ENCODE measurements at places on chromosomes 5 and 9. TPM values are rescaled to one million over a fixed set of nuclear protein-coding genes. Genes with fewer than 3 reads are reported as not detected.

Gene IRX4
- total RNA-seq, result not detected

Gene GHR
- total RNA-seq, result 1.8 TPM

GRCh38 chr5:135154197-135154596 lies 120.2 kb upstream of the PITX1 start:
- peaks cover 11% of the 10 kb centered on the region for H3K4me1 ChIP-seq
- H3K4me3 ChIP-seq, result no peak overlapping the region
- H3K36me3 ChIP-seq, result peaks cover 8% of the 10 kb centered on the region
- no peak overlapping the region for H3K27ac ChIP-seq
- peak; percentile 22 for DNase-seq
- peaks cover 13% of the 10 kb centered on the region for H3K27me3 ChIP-seq

DNA sequence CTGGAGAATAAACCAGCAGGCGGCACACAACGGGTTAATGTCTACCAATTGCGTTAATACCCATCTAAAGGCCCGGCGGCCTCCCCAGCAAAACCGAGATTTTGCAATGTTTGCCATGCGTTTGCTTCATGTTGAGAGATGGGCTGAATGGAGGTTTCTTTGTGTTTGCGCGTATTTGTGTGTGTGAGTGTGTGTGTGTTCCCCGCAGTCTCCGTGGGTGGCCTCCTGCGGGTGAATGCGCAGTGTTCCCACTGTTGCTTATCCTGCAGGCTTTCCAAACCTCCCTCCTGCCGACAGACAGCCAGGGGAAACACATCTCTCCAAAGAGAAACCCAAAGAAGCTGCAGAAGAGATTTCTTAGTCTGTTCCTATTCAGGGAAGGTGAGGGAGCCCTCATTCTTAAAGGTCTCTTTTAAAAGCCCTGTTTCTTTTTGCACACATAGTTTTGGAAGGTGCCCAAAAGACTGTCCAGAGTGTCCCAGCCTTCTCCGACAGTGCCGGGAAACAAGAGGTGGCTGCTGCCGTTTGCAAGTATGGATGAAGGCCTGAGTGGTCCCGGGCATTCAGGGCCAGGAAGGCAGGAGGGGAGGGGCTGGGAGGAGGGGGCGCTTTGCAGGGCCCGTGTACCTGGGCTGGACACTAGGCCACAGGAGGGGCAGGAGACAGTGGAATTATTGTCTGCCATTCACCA lies 103.8 kb upstream of the ERCC6L2 start:
- no peak overlapping the region for H3K4me3 ChIP-seq
- DNase-seq, result no peak
- no peaks in the 10 kb centered on the region for H3K4me1 ChIP-seq
- H3K27me3 ChIP-seq, result peaks cover 20% of the 10 kb centered on the region
- no peak overlapping the region for H3K27ac ChIP-seq

Gene BNC2
- 19.1 TPM for total RNA-seq

GRCh38 chr5:117245130-117245529 lies 670.5 kb upstream of the SEMA6A start:
- no peaks in the 10 kb centered on the region for H3K27me3 ChIP-seq
- H3K4me3 ChIP-seq, result no peak overlapping the region
- DNase-seq, result no peak
- no peaks in the 10 kb centered on the region for H3K4me1 ChIP-seq
- no peaks in the 10 kb centered on the region for H3K36me3 ChIP-seq

Gene WNT8A
- total RNA-seq, result not detected

- peaks cover 26% of the 10 kb centered on the region for H3K4me1 ChIP-seq
- H3K27ac ChIP-seq, result no peak overlapping the region
- H3K27me3 ChIP-seq, result no peaks in the 10 kb centered on the region
- H3K36me3 ChIP-seq, result peaks cover 7% of the 10 kb centered on the region
- H3K4me3 ChIP-seq, result no peak overlapping the region
- DNase-seq, result no peak
These were observed 180.6 kb upstream of the PAPPA start for GRCh38 chr9:115972843-115973595.

- peaks cover 64% of the 10 kb centered on the region for H3K4me1 ChIP-seq
- peak overlapping the region; percentile 94 for H3K4me3 ChIP-seq
- peak; percentile 78 for DNase-seq
- peaks cover 21% of the 10 kb centered on the region for H3K36me3 ChIP-seq
These were observed 2.0 kb downstream of the PDLIM7 start for GRCh38 chr5:177495243-177496060.

Gene OR2V1
- not detected for total RNA-seq

Gene CIZ1
- 168 TPM for total RNA-seq

- no peak for DNase-seq
- no peaks in the 10 kb centered on the region for H3K4me1 ChIP-seq
- no peak overlapping the region for H3K27ac ChIP-seq
- no peaks in the 10 kb centered on the region for H3K36me3 ChIP-seq
- peaks cover 2% of the 10 kb centered on the region for H3K27me3 ChIP-seq
These were observed 32.7 kb upstream of the SLCO6A1 start for GRCh38 chr5:102531506-102531905.

Gene ANGPTL2
- 15.0 TPM for total RNA-seq

DNA sequence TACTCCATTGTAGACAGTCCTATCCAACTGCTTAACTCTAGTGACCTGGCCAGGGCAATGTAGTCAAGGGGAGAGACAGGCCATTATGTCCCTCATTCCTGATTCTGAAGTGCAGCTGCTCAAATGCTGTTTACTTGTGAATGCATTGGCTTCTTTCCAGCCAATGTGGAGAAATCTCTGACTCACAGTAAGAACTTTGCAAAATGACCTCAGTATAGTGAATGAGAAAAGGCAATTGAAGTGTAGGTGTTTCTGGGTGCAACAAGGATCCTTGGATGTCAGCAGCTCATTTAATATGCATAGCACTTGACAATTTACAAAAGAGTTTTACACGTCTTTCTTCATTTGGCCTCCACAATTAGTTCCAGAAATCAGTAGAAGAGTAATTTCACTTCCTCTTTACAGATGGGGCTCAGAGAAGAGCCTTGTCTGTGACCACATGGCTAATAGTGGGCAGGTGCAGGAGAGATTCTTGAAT lies 367.2 kb downstream of the OSTF1 start:
- no peak for DNase-seq
- H3K36me3 ChIP-seq, result no peaks in the 10 kb centered on the region
- no peaks in the 10 kb centered on the region for H3K27me3 ChIP-seq
- no peak overlapping the region for H3K27ac ChIP-seq
- no peaks in the 10 kb centered on the region for H3K4me1 ChIP-seq

Gene TSLP
- total RNA-seq, result not detected

- H3K4me1 ChIP-seq, result no peaks in the 10 kb centered on the region
- H3K27ac ChIP-seq, result no peak overlapping the region
- H3K36me3 ChIP-seq, result no peaks in the 10 kb centered on the region
- H3K4me3 ChIP-seq, result no peak overlapping the region
- no peaks in the 10 kb centered on the region for H3K27me3 ChIP-seq
- DNase-seq, result peak; percentile 35
These were observed 46.0 kb downstream of the CRB2 start for GRCh38 chr9:123401879-123402513.

Gene WDR31
- total RNA-seq, result 1.8 TPM

GRCh38 chr5:150001660-150002486 lies 1.3 kb downstream of the HMGXB3 start:
- peaks cover 50% of the 10 kb centered on the region for H3K4me1 ChIP-seq
- H3K27ac ChIP-seq, result peak overlapping the region; percentile 95
- H3K27me3 ChIP-seq, result peaks cover 2% of the 10 kb centered on the region
- H3K4me3 ChIP-seq, result peak overlapping the region; percentile 88
- DNase-seq, result peak; percentile 57

Gene SLC26A2
- 9.8 TPM for total RNA-seq

Gene BASP1
- total RNA-seq, result 149 TPM

- peak overlapping the region; percentile 98 for H3K27ac ChIP-seq
- H3K4me3 ChIP-seq, result peak overlapping the region; percentile 97
- peaks cover 6% of the 10 kb centered on the region for H3K27me3 ChIP-seq
- peaks cover 9% of the 10 kb centered on the region for H3K36me3 ChIP-seq
- peaks cover 29% of the 10 kb centered on the region for H3K4me1 ChIP-seq
- DNase-seq, result no peak
These were observed 527 bp upstream of the SREK1 start for GRCh38 chr5:66143473-66144073.

- peaks cover 23% of the 10 kb centered on the region for H3K36me3 ChIP-seq
- peaks cover 29% of the 10 kb centered on the region for H3K4me1 ChIP-seq
- H3K27me3 ChIP-seq, result no peaks in the 10 kb centered on the region
These were observed 698 bp upstream of the SEC24A start for GRCh38 chr5:134647750-134648424.

DNA sequence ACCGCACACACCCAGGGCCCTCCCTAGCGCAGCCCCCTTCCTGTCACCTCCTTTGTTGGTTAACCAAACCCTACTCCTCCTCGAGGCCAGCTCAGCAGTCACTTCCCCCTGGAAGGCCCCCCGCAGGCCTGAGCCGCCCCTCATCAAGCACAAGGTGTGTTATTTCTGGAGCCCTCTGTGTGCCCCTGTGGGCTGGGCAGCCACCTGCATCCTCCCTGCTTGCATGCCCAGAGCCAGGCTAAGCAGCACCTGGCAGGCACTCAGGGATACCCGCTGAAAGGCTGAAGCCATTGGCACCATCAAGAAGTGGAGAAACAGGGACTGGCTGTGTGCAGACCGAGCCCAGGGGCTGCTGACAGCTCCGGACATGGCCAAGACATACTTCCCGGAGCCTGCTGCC lies 121.8 kb downstream of the ZNF354C start:
- H3K36me3 ChIP-seq, result peaks cover 27% of the 10 kb centered on the region
- peaks cover 2% of the 10 kb centered on the region for H3K27me3 ChIP-seq
- no peak overlapping the region for H3K4me3 ChIP-seq
- no peak overlapping the region for H3K27ac ChIP-seq

DNA sequence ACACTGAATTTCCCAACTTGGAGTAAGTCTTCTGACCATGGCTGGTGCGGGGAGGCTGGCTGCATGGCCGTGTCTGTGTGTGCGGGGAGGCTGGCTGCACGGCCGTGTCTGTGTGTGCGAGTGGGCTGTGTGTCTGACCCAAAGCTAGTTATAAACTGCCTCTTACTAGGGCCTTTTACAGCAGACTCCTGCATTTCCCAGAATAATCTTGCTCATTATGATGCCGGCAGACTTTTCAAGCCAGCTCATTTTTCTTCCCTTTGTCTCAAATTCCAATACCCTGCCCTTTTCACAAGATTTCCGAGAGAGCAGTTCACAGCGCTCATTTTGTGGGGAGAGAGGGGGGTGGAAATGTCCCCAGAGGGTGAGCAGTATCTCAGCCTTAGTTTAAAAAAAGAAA lies 470.7 kb upstream of the BRINP1 start:
- no peaks in the 10 kb centered on the region for H3K4me1 ChIP-seq
- DNase-seq, result no peak
- H3K27ac ChIP-seq, result no peak overlapping the region
- no peak overlapping the region for H3K4me3 ChIP-seq

DNA sequence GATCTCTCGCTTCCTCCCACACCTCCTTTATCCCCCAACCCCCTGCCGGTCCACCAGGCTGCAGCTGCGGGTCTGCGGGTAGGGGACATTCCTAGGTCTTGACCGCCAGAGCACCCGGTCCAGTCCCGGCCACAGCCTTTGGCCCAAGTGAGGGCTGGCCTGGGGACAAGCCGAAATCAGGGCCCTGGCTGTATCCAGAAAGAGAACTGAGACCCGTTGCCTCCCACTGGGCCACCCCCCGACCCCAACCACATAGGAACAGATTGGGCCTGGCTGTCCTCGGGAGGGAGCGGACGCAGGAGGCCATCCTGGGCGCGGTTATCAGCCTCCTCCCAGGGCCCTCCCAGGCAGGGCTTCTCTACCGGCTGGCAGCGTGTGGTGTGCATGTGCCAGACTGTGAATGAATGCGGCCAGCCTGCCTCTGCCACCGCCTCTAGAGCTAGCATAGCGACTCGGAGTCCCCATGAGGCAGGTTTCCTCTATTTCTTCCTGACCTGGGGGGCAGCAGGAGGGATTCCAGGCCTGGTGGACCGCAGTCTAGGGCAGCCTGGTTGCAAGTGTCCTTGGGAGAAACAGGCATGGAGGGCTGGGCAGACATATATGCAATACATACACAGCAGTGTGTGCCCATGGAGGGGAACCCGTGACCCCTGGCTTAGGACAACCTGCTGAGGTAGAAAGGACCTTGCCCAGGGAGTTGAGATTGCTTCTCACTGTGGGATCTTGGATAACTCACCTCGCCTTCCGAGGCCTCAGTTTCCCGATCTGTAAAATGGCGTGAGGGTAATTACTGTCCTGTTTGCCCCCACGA lies 1.2 kb downstream of the N4BP3 start:
- peaks cover 30% of the 10 kb centered on the region for H3K27me3 ChIP-seq
- DNase-seq, result no peak
- H3K4me3 ChIP-seq, result 0 out of 2 replicates have a peak overlapping the region, but pooled peaks have one; percentile 26
- no peak overlapping the region for H3K27ac ChIP-seq
- no peaks in the 10 kb centered on the region for H3K4me1 ChIP-seq
- H3K36me3 ChIP-seq, result no peaks in the 10 kb centered on the region

- no peaks in the 10 kb centered on the region for H3K36me3 ChIP-seq
- peaks cover 14% of the 10 kb centered on the region for H3K27me3 ChIP-seq
- no peak for DNase-seq
- H3K4me1 ChIP-seq, result peaks cover 18% of the 10 kb centered on the region
These were observed 231.8 kb downstream of the DRD1 start for GRCh38 chr5:175211956-175212756.

GRCh38 chr9:3865141-3865772 lies 339.5 kb upstream of the RFX3 start:
- no peaks in the 10 kb centered on the region for H3K27me3 ChIP-seq
- peak overlapping the region; percentile 44 for H3K27ac ChIP-seq
- H3K4me1 ChIP-seq, result peaks cover 67% of the 10 kb centered on the region
- H3K36me3 ChIP-seq, result peaks cover 35% of the 10 kb centered on the region
- H3K4me3 ChIP-seq, result no peak overlapping the region
- peak; percentile 62 for DNase-seq

DNA sequence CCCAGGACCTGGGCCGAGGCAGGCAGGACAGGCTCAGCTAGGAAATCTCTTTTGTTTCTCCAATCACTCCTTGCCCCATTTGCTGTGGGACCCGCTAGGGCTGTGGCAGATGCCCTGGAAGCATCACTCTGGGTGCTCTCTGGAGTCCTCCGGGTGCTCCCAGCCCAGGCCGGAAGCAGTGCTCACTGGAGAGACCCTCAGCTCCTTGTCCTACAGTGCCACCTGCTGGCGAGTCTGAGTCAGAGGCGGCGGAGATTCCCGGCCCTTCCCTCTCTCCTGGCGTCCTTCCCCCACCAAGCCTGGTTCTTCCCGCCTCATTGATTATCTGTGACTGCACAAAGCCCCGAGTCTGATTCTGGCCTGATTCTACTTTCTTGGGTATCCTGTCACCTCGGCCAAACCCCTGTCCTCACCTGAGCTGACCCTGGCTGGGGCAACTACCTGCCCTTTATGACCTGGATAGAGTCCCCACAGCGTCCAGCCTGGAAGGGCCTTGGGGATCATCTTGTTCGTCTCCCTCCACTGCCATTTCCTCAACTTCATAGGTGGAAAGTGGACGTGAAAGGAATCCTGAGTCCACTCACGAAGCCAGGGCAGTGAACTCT lies 7.3 kb upstream of the BARHL1 start:
- H3K36me3 ChIP-seq, result no peaks in the 10 kb centered on the region
- H3K27ac ChIP-seq, result no peak overlapping the region
- peak; percentile 63 for DNase-seq
- H3K27me3 ChIP-seq, result peaks cover 35% of the 10 kb centered on the region
- peaks cover 9% of the 10 kb centered on the region for H3K4me1 ChIP-seq
